ENCODE measurements at places on chromosomes 1 and 21. TPM values are rescaled to one million over a fixed set of nuclear protein-coding genes. Genes with fewer than 3 reads are reported as not detected.

DNA sequence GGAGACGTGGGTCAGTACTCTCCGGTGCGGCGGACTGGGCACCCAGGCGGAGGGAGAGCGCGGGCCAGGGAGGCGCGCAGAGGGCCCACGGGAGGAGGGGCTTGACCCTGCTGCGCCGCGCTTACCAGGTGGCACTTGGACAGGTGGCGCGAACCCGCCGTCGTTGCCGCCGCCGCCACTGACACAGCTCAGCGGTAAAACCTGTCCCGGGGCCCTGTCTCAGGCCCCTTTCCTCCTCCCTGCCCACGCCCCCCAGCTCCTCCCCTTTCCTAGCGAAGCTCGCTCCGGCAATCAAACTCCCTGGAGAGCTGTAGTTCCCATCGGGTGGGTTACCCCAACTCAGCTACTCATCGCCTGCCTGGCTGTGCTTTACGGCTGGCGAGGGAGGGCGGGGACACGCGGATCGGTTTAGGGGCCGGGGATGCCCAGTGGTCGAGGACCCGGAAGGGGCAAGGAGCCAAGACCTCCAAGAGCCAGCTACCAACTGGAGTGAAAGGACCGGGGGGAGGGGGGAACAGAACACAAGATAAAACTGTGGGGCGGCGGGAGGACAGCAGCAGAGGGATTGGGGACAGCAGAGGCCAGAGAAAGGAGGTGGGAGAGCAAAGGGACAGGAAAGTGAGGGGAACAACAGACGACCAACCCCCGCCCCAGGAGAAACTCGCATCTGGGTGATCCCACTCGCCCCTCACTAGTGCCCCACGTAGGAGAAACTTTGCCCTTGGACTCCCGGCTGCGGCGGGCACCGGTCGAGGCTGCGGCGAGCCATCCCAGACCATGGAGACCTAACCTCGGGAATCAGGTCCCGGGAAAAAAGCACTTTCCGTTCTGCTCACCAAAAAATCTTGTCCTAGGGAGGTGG, 2.9 kb downstream of the GFI1 start:
- peak overlapping the region; percentile 88 for H3K27ac ChIP-seq
- H3K27me3 ChIP-seq = no peaks in the 10 kb centered on the region
- H3K36me3 ChIP-seq = peaks cover 12% of the 10 kb centered on the region
- peaks cover 43% of the 10 kb centered on the region for H3K4me1 ChIP-seq

DNA sequence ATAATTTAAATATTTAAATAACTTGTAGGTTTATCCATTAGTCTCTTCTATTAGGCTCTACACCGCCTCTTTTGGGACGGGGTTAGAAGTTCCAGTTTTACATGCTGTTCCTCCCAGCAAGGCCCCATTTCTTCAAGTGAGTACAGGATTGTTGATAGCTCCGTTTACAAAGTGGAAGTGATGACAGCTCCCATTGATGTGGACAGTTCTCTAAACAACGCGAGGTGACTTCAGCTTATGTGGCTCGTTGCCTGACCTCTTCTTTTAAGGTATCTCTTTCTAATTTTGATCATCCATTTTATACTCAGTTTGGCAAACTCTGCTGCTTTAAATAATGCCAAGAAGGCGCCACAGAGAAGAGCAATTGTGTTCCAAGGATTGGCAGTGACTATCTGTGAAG, 49.7 kb downstream of the PACC1 start:
- DNase-seq = no peak
- H3K27me3 ChIP-seq = no peaks in the 10 kb centered on the region
- H3K36me3 ChIP-seq = peaks cover 19% of the 10 kb centered on the region
- H3K4me3 ChIP-seq = no peak overlapping the region

ZFYVE9 gene
- total RNA-seq = 2.9 TPM

DNA sequence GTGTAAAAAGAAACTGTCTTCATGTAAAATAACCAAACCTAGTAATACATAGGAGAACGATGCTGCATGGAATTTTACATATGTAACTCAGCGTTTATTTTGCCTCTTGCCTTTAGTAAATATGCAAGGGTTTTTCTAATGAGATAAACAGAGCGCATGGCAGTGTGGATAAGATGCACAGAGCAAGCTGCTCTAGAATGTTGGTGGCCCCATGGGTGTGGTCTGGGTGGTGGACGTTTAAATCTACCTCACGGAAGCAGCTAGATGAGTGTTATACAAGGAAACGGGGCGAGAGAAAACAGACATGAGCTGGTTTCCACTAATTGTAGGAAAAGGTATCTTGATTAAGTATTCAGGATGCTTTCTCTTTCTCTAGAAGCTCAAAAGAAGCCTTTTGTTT, 205.9 kb downstream of the DSCAM start:
- no peaks in the 10 kb centered on the region for H3K27me3 ChIP-seq
- no peak for DNase-seq
- H3K36me3 ChIP-seq = no peaks in the 10 kb centered on the region
- no peaks in the 10 kb centered on the region for H3K4me1 ChIP-seq
- no peak overlapping the region for H3K4me3 ChIP-seq

DNA sequence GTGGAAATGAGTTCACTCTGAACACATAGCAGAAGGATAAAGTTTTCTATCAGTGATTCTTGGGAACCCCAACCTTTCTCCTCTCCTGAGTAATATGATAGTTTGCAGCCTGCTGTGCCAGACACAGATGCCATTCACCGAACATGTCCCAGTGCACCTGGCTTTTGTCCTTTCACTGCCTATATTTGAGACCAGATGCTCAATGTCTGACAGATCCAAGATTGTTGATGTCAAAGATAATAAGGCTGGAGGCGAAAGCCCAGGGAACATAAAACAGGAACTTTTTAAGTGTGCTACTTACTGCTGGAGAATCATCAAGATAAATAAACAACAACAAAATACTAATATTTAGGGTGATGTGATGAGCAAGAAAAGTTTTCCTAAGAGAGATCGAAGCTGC, 139.3 kb downstream of the TIAM1 start:
- H3K27ac ChIP-seq = no peak overlapping the region
- no peak overlapping the region for H3K4me3 ChIP-seq
- DNase-seq = no peak
- no peaks in the 10 kb centered on the region for H3K27me3 ChIP-seq

HPDL gene
- 8.6 TPM for total RNA-seq

DNA sequence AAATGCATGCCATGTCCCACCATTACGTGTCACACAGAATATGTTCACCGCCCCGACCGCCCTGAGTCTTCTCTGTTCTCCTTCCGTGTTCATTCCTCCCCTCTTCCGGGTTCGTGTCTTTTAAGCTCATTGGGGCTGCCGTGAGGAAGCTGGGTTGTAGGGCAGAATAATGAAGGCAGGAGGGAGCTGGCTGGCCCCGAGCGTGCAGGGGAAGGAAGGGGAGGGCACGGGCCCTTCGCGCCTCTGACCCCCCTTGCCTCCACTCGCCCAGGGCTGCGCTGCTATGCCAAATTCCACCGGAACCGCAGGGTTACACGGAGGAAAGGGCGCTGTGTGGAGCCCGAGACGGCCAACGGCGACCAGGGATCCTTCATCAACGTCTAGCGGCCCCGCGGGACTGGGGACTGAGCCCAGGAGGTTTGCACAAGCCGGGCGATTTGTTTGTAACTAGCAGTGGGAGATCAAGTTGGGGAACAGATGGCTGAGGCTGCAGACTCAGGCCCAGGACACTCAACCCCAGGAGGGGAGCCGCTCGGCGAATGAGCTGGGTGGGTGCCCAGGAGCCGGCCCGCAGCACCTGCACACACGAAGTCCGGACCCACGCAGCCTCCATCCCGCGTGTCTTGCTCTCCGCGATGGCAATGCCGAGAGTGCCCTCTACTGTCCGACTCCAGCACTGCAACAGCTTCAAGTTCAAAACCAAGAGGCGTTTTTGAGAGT, 16.5 kb upstream of the AGTRAP start:
- peak; percentile 84 for DNase-seq
- peak overlapping the region; percentile 94 for H3K27ac ChIP-seq
- peaks cover 19% of the 10 kb centered on the region for H3K4me1 ChIP-seq

GRCh38 chr1:121458291-121459048, 273.7 kb downstream of the SRGAP2C start:
- H3K36me3 ChIP-seq = no peaks in the 10 kb centered on the region
- DNase-seq = no peak
- H3K4me3 ChIP-seq = peak overlapping the region; percentile 65
- peak overlapping the region; percentile 83 for H3K27ac ChIP-seq
- peaks cover 13% of the 10 kb centered on the region for H3K27me3 ChIP-seq

- H3K36me3 ChIP-seq = no peaks in the 10 kb centered on the region
- DNase-seq = no peak
- H3K27me3 ChIP-seq = peaks cover 37% of the 10 kb centered on the region
- no peaks in the 10 kb centered on the region for H3K4me1 ChIP-seq
These were observed 165.3 kb upstream of the FOXD3 start for GRCh38 chr1:63157085-63157484.

PLA2G5 gene
- total RNA-seq = not detected

RGS1 gene
- total RNA-seq = 143 TPM

- no peaks in the 10 kb centered on the region for H3K36me3 ChIP-seq
- no peak for DNase-seq
- H3K27ac ChIP-seq = no peak overlapping the region
- H3K27me3 ChIP-seq = peaks cover 2% of the 10 kb centered on the region
- H3K4me1 ChIP-seq = peaks cover 4% of the 10 kb centered on the region
- H3K4me3 ChIP-seq = no peak overlapping the region
These were observed 33.4 kb upstream of the OSBPL9 start for GRCh38 chr1:51583532-51583931.

GRCh38 chr1:5548266-5548665, 444.0 kb downstream of the NPHP4 start:
- no peak overlapping the region for H3K27ac ChIP-seq
- H3K4me1 ChIP-seq = no peaks in the 10 kb centered on the region
- DNase-seq = no peak
- no peaks in the 10 kb centered on the region for H3K36me3 ChIP-seq
- peaks cover 16% of the 10 kb centered on the region for H3K27me3 ChIP-seq
- no peak overlapping the region for H3K4me3 ChIP-seq

GRCh38 chr1:89064632-89065031, 376 bp downstream of the GBP1 start:
- H3K4me1 ChIP-seq = peaks cover 39% of the 10 kb centered on the region
- DNase-seq = no peak
- H3K36me3 ChIP-seq = peaks cover 44% of the 10 kb centered on the region
- H3K27ac ChIP-seq = peak overlapping the region; percentile 100
- H3K27me3 ChIP-seq = no peaks in the 10 kb centered on the region

- H3K4me1 ChIP-seq = no peaks in the 10 kb centered on the region
- H3K27me3 ChIP-seq = peaks cover 9% of the 10 kb centered on the region
- no peaks in the 10 kb centered on the region for H3K36me3 ChIP-seq
- no peak overlapping the region for H3K4me3 ChIP-seq
These were observed 32.0 kb upstream of the PSEN2 start for GRCh38 chr1:226838456-226838855.

- peaks cover 39% of the 10 kb centered on the region for H3K4me1 ChIP-seq
- no peak overlapping the region for H3K4me3 ChIP-seq
- no peak for DNase-seq
- H3K27me3 ChIP-seq = no peaks in the 10 kb centered on the region
- H3K27ac ChIP-seq = no peak overlapping the region
These were observed 104.8 kb downstream of the SLC45A1 start for GRCh38 chr1:8422510-8423268.

CD1D gene
- total RNA-seq = not detected

GRCh38 chr1:160375788-160376524, 9.1 kb downstream of the NHLH1 start:
- H3K27me3 ChIP-seq = no peaks in the 10 kb centered on the region
- DNase-seq = peak; percentile 64

DNAJC6 gene
- 10.0 TPM for total RNA-seq

Measured in natural killer cell treated with Interleukin-12 subunit alpha and Interleukin-12 subunit beta and Interleukin-15 and Interleukin-18, amount 100 ng/mL, for 72 hours (primary cell).